ENCODE measurements at places on chromosomes 6 and 20.
A peak's percentile ranks its signal among the peaks of the same experiment; 100 is the strongest.

GRCh38 chr6:145112711-145113148 lies 622.6 kb downstream of the EPM2A start:
- DNase-seq: no peak

DNA sequence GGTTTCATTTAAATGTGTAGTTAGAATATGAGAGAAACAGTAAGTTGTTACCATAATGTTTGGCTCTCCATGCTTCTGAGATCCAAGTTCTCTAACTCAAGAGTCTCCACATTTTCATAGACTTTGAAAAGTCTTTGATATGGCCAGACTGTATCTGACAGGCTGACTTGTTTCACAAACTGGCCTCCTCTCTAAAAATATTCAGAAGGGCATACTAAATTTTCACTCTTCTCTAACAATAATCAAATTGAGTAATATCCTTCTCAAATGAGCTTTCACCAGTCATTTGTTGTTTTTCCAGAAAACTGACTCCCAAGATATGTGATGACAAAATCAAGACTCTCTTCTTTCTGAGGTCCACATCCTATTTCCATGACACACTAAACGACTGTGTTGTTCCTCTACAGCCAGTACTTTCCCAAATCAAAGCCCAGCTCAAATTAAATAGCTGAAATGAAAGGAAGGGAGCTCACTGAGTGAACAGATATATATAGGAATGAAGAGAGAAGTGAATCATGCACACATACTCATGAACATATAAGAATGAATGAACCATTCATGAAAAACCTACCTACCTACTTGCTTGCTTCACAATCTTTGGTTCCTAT lies 15.1 kb downstream of the HIVEP2 start:
- DNase-seq: no peak

DNA sequence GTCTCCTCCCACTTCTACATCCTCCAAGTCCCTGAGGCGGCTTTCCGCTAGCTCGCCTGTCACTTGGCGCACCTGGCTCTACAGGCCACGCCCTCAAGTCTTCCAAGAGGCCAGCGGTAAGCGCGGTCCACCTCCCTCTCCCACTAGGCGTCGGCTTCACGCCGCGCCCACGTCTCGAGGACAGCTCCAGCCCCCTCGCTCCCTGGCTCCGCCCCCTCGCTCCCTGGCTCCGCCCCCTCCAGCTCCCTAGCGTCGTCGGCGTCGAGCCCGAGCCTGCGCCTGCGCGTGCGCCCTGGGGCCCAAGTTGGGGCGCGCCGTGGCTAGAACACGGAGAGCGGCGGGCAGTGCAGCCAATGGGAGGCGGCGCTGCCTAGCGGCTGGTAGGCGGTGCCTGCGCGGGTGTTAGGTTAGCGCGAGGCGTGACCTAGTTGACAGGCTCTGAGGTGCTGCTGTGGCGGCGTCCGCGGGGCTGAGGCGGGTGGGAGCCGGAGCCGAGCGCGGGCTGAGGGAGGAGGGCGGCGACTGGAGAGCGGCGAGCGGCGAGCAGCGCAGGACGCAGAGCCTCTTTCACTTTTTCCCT lies at the start of gene MACROD2:
MACROD2 (plus strand) TSS at position 431 of the 580 bp plus-strand sequence.
- DNase-seq: no peak

DNA sequence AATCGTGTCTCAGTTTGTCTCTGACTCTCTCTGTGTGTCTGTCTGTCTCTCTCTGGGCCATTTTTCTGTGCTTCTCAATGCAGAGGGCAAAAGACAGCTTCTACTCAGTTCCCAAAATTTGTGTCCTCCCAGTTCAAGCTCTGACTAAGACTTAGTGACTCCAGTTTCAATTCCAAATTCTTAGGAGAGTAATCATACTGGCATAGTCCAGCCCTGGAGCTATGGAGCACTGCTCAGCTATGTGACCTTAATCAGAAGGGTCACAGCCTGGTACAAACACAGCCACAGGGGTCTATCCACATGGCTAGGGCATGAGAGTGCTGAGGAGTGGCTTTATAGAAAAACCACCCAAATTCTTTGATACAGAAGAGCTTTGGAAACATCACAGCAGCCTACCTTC lies 91.9 kb downstream of the FOXF2 start:
- no peak for DNase-seq

GRCh38 chr6:29992807-29993206 lies 50.5 kb downstream of the HLA-A start:
- no peak for DNase-seq

GRCh38 chr6:5287205-5287965 lies 26.1 kb downstream of the FARS2 start:
- no peak for DNase-seq

- DNase-seq: no peak
Observed at GRCh38 chr6:46288835-46289234, 118.1 kb upstream of the ENPP5 start.

- no peak for DNase-seq
Observed at GRCh38 chr6:226516-227073, 65.7 kb upstream of the DUSP22 start.

GRCh38 chr6:33761581-33761921 lies 14.8 kb upstream of the IP6K3 start:
- DNase-seq: no peak

DNA sequence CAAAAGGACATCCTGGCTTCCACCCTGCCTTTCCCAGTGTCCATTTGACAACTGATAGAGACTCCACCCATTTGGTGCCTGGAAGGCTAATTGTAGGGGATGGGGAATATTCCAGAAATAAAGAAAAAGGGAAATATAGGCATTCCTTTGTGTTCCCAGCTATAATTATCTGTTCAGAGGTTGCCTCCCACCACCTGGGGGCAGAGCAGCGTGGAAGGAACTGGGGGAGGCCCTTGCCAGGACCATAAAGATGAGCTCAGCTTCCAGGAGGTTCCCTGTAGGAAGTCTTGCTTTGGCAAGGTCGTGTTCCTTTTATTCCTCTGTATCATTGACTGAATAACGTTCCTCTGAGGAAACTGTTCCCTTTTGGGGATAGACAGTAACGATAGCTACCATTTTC lies 214.7 kb downstream of the TFAP2C start:
- DNase-seq: no peak

- DNase-seq: peak; percentile 28
Observed at GRCh38 chr6:41546866-41547798, 951 bp downstream of the FOXP4 start.

- DNase-seq: no peak
Observed at GRCh38 chr6:156311291-156311690, 465.9 kb upstream of the ARID1B start.

DNA sequence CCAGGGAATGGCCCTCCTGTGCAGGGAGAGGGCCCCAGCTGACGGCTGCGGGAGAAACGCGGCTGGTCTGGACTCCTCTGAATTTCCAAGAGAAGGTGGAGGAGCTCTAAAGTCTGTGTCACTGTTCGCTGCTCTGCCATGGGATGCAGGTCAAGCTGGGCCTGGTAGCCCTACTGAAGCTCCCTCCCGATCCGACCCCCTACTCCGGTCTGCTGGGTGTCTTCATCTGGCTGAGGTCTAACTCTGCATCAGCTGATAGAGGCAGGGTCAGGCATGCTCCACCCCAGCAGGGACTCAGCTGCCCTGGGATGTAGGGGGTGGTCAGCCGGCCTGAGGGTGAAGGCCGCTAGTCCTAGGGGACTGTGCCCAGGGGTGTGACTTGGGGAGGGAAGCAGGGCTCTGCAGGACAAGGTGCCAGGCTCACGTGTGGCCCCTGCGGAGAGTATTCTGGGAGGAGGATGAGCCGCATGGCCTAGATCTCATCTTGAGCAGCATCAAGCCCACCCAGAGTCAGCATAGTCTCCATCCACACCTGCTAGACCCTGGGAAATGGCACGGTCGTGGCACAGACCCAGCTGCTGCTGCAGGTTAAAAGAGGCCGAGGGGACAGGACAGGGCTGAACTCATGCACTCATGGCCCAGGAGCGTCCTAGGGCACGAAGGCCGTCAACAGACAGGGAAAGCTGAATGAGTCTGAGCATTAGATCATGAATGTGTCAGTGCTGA lies 1.4 kb downstream of the CST3 start:
- DNase-seq: no peak

DNA sequence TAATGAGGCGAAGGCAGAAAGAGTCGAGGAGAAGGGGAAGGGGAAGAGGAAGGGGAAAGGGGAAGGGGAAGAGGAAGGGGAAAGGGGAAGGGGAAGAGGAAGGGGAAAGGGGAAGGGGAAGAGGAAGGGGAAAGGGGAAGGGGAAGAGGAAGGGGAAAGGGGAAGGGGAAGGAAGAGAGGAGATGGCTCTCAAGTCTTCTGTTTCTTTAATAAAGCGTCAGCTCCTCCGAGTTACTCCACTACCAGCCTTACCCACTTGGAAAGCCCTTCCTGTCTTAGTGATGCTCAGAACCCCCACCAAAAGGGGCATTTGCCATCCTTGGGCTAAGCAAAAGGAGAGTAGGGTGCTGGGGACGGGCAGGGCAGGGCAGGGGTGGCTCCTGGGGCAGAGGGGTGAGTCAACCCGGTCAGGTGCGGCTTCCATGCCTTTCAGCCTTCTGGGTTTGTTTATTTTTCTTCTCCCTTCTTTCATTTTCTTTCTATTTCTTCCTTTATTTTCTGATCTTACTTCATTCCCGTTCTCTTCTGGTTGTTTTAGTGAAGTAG lies 476 bp upstream of the CLIC5 start:
- no peak for DNase-seq

DNA sequence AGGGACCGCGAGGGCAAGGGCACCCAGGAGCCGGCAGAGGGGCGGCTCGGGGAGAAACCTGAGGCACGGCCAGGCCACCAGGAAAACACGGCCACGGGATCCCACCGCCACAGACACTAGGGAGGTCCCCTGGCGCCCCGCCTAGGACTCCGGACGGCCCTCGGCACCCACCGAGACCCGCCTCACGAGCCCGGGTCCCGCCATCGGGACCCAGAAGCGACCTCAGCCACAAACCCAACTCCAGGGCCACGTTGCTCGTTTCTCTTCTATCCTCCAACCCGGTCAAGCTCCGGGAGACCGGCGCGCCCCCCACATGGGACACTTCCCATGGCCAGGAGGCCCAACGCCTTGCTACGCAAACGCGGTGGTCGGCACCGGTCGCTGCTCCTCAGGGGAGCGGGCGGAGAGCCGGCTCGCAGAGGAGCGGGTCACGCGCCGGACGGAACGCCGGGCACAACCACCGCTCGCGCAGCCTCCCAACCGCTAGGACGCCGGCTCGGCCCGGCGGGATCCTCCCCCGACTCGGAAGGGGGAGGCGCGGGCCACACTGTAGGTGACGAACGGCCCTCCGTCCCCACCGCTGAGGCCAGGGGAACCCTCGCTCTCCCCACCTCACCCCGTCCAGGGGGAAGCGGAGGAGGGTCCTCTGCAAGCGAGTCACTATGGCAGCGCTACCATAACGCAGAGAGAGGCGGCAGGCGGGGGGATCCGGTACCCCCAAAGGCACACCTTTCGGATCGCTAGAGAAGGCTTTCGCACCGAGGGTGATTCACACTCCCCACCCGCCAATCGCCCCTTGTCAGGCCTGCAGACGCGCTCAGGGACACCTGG lies 1514.1 kb upstream of the DEFB115 start:
- DNase-seq: no peak

DNA sequence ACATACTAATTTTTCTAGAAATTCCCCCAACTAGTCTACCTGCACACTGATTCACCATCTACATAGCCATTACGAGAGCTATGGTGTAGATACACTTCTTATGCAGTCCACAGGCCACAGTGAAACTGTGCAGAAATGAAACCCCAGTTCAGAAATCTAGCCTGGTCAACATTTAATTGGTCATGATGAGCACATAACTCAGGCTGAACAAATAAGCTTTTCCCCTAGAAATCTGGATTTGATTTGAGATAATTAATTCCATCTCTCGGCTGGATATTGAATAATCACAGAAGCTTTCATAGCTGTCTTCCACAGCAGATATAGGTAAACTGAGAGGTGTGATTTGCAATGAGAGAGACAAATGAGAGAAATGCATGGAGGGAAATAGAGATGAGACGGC lies 22.6 kb upstream of the TINAG start:
- no peak for DNase-seq

GRCh38 chr20:49618289-49618688 lies 50.4 kb upstream of the PTGIS start:
- DNase-seq: no peak

DNA sequence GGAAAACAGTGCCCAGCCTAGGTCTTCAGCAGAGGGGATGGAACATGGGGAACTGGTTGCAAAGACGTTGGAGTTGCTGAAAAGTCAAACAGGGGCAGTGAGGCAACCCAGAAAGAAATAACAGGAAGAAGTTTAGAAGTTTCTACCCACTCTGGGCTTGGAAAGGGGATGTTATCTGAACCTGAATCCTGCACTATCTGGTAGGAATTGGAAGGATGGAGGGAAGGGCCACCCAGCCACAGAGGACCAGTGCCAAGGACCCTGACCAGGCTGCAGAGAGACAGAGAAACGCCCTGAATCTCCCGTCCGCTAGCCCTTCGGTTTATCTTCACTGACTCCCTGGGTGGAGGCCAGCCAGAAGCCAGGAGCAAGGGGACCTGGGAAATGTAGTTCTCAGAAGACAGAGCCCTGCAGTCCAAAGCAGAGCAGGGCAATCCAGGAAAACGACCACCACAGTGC lies 217.3 kb upstream of the RREB1 start:
- DNase-seq: no peak

GRCh38 chr20:43941476-43942200 lies 27.0 kb downstream of the TOX2 start:
- DNase-seq: no peak

DNA sequence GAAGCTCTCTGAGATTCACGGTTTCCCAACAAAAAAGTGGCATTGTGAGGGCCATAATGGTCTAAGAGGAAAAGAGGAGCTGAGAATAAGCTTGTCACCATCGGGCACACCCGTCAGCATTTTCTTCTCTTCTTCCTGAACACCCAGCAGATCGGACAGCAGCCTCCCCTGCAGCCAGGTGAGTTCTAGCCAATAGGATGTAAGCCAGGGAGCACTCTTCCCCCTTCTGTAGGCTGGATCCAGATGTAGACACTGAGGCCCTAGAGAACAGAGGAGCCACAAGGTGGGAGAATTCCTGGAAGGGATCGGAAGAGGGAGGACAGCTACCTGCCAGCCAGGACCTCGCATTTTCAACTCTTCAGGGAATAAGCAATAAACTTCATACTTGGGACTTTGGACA lies 228.0 kb downstream of the SYNDIG1 start:
- DNase-seq: no peak

DNA sequence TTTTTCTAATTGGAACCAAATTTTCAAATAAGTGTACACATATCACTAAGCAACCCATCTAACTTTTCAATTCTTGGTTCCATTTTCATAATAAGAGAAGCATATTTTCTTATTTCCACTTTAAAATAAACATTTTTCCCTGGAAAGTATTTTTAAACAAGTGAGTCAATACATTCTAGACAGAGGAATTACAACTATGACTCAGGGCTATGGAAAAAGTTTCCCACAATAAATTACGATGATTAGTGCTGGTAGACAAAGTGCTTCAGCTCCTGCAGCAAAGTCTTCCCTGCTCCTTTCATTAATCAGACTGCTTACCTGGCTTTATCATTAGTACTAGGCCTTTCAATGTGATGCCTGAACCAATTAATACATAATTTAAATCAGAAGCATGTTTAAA lies 322.5 kb downstream of the HACE1 start:
- DNase-seq: no peak
